ENCODE measurements at places on chromosomes 4 and X.
A peak's percentile ranks its signal among the peaks of the same experiment; 100 is the strongest.

DNA sequence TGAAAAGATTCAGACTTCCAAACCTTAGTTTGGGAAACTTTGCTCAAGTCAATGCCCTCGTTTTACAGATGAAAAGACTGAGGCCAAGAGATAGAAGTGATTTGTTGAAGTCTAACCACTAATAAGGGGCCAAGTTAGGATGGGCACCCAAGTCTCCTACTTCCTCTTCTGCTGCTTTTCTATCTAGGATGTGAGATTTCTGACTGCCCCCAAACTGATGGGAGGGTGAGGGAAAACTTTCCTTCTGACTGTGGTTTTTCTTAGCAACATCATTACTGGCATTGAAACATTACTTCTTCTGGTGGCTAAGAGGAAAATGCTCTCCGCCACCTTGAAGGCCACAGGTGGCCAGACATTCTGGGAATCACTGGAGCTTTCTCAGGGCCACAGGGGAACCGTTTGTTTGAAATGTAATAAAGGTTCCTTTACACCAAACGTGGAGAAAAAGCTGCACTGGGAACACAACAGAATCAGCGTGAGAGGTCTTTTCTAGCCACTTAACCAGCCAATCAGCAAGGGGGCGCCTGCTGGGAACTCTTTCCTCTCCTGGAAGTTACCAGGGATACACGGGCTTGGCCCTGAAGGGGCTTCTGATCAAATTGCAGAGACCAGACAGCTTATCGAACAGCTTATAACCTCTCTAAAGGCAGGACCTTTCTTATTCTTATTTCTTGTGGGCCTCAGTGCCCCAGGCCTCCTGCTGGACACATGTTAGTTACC lies 115.9 kb upstream of the TEX13D start:
- no peak for DNase-seq

DNA sequence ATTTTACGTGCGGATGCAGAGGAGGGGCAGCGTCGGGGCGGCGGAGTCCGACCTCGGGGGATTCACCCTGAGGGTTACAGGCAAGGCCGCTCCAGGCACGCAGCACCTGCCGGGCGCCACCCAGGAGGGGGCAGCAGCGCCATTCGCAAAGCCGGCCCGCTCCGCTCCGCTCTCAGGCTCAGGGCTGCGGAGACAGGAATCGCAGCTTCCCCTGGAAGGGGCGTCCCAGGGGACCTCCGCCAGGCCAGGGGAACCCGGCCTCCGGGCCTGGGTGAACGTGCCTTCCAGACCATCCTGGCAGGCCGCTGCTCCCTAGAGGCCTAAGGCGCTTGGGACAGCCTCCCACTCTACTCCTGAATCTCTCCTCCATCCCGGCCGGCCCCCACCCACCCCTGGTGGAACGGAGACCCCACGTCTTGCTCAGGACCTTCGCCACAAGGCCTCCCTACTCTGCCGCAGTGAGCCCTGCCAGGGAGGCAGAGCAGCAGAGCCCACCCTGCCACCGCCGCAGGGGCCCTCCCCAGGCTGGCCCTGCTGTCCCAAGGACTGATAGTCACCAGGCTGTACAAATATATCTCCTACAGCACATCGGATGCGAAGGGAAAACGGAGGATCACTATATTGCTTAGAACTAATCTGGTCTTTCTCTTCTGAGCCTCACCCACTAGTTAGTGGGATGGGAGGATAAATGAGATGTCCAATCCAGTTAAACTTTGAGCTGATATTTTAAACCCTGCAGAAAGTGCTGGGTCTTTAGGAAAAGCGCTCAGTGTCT lies 115.0 kb downstream of the SMIM20 start:
- peak; percentile 32 for DNase-seq

- DNase-seq, result no peak
Measured at GRCh38 chr4:108169664-108170063, 932 bp upstream of the LEF1 start.

DNA sequence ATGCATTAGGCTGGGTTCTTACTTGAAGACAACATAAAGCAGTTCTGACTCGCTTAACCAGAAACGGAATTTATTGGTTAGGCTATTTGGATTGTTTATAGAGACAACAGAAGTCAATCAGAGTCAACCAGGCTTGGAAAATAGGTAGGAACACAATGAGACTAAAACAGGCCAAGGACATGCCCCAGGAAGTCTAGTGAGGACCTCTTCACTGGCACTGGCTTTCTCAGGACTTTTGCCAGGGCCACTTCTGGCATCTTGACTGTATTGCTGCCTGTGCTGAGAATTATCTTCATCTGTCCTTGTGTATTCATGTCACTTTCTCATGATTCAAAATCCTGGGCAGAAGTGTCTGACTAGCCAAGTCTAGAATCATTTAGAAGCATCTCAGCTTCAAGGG lies 19.6 kb downstream of the PGAM4 start:
- DNase-seq, result no peak

- DNase-seq, result no peak
Measured at GRCh38 chr4:83850435-83850834, 314.5 kb downstream of the GPAT3 start.

GRCh38 chrX:51837921-51838320 lies 55.5 kb upstream of the MAGED1 start:
- no peak for DNase-seq

GRCh38 chrX:44462850-44463249 lies 79.8 kb downstream of the FUNDC1 start:
- no peak for DNase-seq

- no peak for DNase-seq
Measured at GRCh38 chr4:37781131-37781455, 45.4 kb upstream of the PGM2 start.

- no peak for DNase-seq
Measured at GRCh38 chr4:19346636-19347035, 905.1 kb upstream of the SLIT2 start.

DNA sequence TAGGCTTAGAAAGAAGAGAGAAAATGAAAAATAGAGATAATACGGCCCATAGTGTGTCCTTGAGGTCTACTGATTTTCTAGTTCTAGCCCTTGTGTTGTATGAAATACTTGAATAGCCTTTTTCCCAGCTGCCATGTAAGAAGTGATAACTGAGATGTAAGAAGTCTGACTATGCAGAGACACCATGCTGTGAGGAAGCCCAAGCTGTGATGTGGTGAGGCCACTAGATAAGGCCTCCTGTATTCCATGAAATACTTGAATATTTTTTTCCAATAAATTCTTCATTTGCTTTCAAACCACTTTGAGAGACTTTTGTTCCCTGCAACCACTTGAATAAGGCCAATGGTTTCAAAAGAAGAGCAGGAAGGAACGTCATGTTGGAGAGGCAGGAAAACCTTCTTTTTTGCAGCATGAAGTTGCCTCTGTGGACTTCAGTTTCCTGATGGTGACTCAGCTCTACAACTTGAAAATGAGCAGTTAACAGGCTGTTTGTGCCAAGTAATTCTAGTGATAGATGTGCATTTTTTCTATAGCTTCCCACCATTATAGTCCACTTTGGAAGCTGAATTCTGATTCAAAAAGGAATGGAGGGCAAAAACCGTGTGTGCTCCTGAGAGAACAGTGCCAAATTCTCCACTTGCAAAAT lies 25.5 kb upstream of the FAM9C start:
- DNase-seq, result no peak

- no peak for DNase-seq
Measured at GRCh38 chr4:108567831-108568230, 52.5 kb upstream of the RPL34 start.

DNA sequence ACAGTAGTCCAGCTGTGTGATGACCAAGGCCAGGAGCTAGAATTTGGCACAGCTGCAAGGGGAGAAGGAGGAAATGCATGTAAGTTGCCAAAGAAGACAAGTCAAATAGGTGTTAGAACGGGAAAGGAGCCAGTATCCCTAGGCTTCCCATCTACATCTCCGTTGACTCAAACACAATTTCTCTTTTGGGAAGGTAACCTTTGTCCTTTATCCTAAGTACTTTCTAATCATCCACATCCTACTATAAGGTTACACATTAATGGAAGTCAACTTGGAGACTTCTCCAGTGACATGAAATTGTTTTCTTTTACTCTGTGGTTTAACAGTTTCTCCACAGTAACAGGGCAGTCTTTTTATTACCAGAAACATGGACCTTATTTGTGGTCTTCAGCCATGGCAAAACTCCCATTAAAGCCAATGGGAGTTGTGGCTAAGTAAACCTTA lies 620.0 kb downstream of the ANKRD50 start:
- DNase-seq, result no peak

DNA sequence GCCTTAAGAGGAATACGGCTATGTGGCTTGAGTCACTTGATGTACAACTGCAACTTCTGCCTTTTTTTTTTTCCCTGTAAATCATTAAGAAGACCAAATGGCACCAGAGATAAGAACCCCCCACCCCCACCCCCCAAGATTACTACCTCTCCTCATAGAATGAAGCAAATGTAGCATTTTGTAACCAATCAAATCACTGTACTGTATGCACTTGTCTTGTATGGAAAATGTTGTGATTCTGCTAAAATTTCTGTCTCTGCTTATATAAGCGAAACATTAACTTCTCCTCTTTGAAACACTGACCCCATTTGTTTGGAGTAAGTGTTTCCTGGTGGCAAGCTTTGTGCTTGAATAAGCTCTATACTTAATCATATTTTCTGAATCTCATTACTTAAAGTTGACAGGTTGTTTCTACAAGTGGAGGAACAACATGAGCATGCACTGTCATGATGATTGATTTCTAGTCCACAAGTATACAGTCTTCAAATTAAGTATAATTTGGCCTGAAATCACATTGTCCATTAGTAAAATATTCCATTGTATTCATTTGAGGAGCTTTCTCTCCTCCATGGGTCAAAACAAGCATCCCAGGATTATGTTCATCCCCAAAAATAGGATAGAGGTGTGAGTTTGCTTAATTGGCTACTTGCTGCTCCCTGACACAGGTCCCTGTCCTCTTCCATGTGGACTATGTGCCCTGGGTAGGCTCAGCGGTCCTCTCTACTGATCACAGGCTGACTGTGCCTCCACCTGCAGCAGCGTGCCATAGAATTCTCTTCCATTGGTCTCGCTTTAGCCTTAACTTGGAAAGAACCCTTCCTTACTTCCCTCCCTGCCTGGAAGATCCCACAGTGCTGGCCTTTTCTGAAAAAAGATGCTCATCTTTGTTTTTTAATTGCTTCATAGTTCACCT lies 104.0 kb upstream of the BMP2K start:
- DNase-seq, result no peak

DNA sequence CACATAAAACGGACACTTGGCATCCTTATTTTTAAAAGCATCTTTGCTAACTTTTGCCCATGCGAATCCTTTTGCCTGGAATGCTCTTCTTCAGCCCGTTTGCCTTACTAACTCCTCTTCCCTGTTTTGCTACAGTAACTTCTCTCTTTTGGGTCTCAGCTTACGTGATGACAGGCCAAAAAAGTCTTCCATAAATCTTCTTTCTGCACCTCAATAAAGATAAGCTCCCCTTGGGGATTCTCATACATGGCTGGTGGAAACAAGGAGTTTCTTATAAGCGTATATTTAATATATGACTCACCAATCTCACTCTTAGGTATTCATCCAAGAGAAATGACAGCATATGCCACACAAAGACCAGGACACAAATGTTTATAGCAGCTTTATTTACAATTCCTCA lies 192.7 kb downstream of the RCHY1 start:
- no peak for DNase-seq

DNA sequence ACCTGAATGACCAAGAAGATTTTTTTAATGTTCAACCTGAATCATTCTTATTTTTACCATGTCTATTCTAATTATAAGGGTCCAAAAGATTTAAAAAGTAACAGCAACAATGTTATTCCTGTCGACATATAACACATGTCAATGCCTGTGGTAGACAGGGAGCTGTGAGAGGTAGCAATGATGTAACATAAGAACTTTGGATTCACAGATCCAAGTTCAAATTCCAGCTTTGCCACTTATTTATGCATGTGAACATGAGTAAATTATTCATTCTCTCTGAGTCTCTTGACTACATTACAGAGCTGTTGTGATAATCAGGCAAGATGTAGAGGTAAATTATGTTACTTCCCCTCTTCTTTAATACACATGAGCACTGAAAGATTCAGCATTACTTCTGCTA lies 54.5 kb downstream of the KLHL8 start:
- no peak for DNase-seq

GRCh38 chrX:12973561-12974304 lies 1.2 kb upstream of the TMSB4X start:
- DNase-seq, result no peak

DNA sequence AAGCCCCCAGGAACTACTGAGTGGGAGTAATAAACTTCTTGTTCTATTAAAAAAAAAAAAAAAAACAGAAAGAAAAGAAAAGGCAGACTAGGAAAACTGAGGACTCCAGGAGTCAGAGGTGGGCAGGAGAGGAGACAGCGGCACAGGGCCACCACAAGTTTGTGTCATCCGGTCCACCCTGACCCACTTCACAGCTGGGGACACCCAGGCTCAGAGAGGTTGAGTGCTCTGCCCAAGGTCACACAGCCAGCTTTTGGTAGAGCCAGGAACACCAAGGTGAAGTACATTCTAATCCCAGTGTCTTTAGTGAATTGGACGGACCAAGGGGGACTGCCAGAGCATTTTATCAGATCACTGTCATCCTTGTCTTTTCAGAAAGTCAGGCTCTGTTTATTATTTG lies 16.4 kb upstream of the ABLIM2 start:
- DNase-seq, result no peak

DNA sequence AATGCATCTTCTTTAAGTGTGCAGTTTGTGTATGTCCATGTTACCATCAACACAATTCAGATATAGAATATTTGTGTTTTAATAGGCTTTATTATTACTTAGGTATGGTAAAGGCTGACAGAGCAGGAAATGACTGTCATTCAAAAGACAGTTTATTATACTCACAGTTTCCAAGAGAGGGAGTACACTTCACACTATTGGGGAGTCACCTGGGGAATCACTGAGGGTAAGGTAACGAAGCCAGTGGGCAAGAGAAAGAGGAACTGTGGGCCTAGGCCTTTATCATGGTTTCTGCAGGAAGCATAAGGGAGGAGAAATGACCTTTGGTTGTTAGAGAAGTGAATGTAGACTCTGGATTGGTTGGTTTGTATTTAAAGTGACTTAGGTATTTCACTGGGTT lies 235.1 kb upstream of the HCCS start:
- DNase-seq, result no peak

DNA sequence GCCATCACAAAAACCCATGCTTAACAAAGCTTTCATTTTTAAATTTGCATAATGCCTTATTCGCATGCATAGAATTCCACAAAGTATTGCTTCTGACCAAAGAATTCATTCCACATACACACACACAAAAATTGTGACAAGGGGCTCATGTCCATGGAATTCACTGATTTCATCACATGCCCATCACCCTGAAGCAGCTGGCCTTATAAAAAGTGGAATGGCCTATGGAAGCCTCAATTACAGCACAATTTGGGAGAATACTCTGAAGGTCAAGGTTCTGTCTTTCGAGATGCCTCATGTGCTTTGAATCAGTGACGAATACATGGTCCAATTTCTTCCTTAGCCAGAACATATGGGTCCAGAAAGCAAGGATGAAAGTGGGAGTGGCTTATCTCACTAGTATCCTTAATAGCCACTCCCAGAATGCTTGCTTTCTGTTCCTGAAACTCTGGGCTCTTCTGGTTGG lies 165.7 kb downstream of the KDR start:
- DNase-seq, result no peak

DNA sequence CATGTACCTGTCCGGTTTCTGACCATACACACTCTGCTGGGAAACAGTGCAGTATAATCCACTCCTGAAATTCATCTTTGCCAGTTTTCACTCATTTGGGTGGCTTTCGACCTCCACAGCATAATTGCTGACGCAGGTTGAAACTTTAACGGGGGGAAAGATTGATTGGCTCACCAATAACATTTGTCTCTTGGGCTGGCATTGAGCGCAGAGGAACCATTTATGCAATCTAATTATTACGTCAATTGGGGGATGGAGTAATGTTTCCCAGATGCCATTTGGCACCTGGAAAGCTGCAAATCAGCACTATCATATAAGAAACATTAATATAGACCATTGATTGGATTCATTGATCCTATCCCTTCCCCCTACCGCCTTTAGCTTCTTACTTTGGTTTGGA lies 24.1 kb upstream of the ARHGAP36 start:
- DNase-seq, result no peak
